Stimulated activated CD4-positive, alpha-beta T cell treated with anti-CD3 and anti-CD28 coated beads, Interleukin-15, amount 100 ng/mL, for 1 hour (primary cell): ENCODE measurements at places on chromosomes 1 and 21.
A peak's percentile ranks its signal among the peaks of the same experiment; 100 is the strongest.

GRCh38 chr1:61439234-61439633 is 285.7 kb downstream of the TM2D1 start:
- no peak for DNase-seq

DNA sequence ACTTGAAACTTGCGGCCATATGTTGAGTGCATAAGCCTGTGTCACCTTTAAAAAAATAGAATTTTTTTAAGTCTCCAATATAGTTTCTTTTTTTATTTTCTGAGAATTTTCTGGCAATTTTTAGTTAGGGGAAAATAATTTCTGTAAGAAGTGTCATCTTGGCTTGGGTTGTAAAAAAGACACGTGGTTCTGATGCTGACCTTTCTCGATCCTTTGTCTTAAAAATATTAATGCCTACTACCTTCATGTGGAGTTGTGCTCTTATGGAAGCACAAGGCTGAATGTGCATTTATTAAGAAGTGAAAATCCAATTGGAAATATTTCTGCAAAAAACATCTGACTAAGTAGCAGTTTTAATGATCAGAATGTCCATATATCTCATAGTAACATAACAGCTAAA is 3.5 kb downstream of the ELAVL4 start:
- DNase-seq, result no peak

GRCh38 chr1:247324923-247325322 is 6.7 kb downstream of the ZNF496 start:
- no peak for DNase-seq

- no peak for DNase-seq
Observed at GRCh38 chr21:35172231-35172630, 123.1 kb upstream of the RUNX1 start.

- DNase-seq, result no peak
Observed at GRCh38 chr1:57772580-57773195, 348.8 kb upstream of the DAB1 start.

DNA sequence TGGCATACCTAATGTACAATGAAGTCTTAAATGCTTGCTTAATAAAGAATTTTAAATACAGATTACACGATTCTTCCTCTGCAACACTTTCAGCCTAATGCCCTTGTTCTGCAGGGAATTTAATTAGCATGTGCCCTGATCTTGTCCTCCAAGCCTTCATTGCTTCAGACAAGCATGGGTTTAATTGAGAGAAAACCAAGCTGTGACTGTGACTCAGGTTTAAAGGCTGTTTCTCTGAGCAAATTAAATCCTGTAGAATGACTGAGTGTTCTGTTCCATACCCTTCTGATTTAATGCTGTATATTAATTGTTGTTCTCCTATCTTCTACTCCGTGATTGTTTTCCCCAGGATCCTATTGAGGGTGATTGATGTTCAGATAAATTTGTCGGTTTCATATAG is 269.0 kb upstream of the PRMT6 start:
- no peak for DNase-seq

DNA sequence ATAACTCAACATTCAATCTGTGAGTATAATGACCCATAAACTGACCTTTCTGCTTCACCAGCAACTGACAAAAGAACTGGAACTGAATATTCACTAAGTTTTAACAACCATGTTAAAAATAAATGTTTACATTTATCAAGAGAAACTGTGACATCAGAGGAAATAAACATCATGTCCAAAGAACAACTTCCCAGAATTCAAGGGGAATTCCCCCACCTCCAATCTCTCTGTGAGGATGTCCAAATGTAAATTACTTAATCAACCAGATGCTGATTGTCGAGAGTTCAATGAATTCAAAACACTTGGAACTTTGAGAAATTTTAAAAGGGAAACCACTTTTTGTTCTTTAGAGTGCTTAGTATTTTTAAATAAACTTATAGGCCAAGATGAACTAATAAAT is 365.6 kb upstream of the ADGRL2 start:
- DNase-seq, result no peak

- DNase-seq, result no peak
Observed at GRCh38 chr1:57137980-57138379, 172.2 kb upstream of the C8B start.

GRCh38 chr1:169679692-169680091 is 31.7 kb downstream of the SELL start:
- no peak for DNase-seq

- no peak for DNase-seq
Observed at GRCh38 chr1:87225171-87225570, 103.5 kb upstream of the LMO4 start.

DNA sequence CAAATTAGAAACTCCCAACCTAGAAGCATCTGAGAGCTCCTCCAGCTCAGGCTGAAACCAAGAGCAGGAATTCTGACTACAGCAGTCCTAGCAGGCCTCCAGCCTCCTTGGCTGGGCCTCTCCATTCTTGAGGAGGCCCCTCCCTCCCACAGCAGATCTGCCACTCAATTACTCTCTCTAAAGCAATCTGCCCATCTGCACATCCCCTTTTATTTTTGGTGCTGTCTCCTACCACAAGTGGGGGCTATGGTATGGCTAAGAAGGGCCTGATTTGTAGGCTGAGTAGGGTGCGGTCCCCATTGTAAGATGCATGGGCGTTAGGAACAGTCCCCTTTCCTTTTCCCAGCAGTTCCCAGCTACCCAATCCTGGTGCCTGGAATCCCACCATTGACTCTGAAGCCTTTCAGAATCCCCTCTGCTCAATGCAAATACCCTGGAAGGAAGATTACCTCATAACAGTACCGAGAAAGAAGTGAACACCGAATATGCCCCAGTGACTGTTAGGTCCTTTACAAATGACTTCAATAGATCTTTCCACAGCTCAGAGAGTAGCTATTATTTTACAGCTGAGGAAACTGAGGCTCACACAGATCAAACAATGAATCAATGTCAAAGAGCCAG is 11.6 kb upstream of the TTC39A start:
- DNase-seq, result no peak

GRCh38 chr1:225470211-225471108 is 42.6 kb upstream of the LBR start:
- no peak for DNase-seq

DNA sequence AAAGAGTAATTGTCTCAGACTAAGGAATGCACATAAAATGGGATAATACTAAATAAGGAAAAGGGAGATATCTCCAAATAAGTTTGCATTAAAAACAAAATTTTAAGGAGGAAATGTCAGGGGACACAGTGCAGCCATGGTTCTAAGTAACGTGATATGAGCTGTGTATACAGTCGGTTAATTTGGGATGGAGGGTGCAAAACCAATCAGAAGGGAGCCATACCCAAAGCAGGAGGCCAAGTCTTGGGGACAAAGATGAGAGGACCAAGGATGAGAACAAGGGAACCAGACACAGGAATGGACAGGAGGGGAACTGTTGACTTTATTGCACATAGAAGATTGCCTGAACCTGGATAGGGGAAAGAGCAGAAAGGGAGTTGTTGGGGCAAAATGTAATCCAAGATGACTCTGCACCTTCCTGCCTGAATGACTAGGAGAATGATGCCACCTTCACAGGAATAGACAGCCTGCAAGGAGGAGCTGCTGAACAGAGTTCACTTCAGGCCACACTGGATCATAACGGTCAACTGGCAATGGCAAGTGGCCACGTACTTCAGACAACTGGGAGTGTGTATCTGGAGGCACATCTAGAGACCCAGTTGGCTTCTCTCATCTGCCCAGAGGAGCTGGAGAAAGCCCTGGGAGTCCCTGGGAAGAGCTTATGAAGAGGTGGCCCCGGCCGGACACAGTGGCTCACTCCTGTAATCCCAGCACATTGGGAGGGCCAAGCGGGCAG is 22.0 kb upstream of the BOLA1 start:
- no peak for DNase-seq

DNA sequence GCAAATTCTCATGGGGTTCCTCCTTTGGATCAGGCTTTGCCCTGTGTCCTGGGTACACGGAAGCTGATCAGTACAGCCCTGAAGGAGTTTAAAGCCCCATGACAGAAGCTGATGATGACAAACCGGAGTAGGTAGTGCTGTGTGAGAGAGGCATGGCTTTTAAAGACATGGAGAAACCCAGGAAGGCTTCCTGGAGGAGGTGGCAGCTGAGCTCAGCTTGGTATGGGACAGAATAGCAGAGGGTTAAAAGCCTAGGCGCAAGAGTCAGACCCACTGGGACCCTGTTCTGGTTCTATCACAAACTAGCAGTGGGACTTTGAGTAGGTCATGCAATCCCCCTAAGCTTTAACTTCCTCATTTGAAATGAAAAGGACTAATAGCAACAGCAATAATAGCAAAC is 6.1 kb downstream of the TMEM61 start:
- DNase-seq, result no peak

- DNase-seq, result no peak
Observed at GRCh38 chr1:3391711-3392110, 62.8 kb upstream of the ARHGEF16 start.

DNA sequence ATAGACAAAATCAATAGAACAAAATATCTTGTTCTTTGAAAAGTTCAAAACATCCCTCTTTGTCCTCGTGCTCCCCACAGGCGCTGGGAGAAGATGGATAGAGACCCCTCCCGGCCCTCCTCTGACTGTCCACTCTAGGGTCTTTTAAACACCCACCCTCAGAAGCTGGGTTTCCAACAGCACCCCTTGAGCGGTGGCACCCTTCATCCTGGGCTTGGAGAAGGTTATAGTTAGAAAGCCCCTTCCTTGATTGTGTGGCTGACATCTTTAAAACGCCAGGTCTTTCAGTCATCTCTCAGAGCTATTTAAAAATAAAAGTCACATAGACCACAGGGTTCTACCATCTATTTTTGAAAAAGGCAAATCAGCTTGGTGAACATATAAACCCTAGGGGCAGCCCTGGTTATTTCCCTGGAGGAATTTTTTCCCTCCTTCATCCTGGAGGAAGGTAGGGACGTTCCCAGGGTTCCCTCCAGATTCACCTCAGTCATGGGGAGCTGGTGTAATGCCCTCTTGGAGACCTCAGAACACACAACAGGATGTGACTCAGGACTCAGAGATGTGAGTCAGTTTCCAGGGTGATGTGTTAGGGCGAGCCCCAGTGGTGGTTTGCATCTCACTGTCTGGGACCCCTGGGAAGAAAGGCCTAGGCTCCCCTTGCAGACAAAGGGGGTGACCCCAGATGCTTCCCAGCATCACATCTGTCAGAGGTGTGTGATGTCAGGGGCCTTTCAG is 138.5 kb downstream of the CLIC6 start:
- peak; percentile 42 for DNase-seq

DNA sequence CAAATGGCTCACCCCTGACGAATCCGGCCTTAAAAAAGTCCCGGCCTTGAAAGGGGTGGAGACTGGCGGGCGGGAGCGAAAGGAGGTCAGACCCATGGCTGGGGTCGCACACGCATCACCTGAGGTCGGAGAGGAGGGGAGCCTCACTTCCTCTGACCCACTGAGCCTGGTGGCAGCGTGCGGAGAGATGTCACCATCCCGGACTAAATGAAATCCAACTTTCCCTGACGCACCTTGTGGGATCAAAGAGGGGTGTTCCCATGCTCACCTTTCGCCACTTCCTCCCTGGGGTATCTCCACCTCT is 709 bp upstream of the SLC41A1 start:
- DNase-seq, result peak; percentile 11

DNA sequence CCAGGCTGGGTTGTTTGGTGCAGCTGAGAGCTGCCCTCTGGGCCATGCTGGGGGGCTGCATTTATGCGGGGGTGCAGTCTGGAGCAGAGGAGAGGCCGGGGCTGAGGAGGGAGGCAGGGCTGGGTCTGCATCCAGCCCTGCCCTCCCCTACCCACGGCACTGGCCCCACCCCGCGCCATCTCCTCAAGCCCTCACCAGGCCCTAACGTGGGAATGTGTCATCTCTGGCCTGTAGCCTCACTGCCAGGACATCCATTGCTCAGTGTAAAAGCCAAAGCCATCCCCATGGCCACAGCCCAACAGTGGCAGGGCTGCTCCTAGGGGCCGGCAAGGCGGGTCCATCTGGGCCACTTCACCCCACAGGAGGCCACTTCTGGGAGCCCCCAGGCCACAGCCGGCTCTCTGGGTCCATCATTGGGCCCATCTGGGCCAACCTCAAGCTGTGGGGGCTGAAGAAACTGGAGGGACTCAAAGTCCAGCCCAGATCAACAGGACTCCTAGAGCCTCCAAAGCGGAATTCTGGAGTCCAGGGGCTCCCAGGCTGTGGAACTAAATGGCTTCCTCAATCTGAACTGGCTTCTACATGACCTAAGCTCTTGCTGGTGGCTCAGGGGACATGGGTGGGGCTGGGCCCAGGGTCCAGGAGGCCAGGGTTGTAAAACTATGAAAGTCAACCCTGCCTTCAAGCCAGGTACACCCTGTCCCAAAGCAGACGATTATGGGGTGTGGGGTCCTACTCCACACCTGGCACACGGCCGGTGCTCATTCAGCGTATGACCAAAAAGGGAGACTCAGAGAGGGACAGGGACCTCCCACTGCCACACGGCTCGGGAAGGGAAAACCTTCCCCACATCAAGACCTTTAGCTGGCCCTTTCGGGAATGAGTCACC is 32.6 kb downstream of the RUNX3 start:
- DNase-seq, result no peak

GRCh38 chr1:37083603-37084002 is 49.3 kb upstream of the GRIK3 start:
- DNase-seq, result no peak

DNA sequence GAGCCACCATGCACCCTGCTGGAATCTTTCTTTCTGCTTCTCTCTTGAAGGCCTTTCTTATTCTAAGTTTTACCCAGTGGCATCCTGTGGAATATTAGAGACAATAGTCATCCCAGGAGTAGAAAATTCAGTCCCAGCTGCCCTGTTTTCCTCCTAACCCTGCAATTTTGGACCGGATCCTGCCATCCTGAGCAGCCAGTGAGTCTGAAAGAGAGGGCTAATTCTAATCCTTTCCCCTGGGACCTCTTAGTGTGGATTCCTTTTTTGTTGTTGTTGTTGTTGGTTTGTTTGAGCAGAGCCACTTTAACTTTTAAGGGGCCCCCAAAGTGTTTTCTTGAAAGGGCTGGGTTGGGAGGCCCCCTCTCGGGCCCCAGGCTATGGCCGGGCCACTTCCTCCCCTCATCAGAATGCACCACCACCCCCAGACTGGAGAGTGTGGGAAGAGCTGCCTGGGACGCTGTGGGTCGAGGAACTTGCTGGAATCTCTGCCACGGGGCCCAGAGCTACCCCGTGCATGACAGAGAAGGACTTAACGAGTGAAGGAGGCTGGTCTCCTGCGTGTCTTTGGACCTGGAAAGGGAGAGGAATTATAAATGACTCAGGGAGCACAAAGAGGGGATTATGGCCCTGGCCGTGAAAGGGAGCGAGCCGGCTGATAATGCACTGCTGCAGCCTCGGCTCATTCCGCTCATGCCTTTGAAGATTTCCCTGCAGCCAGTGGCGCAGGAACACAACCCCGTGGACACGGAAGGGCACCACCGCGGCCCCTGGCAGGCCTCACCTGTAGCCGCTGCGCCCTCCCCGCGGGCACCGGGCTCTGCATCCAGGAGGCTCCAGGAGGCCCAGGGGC is 81.0 kb upstream of the AKT3 start:
- no peak for DNase-seq

DNA sequence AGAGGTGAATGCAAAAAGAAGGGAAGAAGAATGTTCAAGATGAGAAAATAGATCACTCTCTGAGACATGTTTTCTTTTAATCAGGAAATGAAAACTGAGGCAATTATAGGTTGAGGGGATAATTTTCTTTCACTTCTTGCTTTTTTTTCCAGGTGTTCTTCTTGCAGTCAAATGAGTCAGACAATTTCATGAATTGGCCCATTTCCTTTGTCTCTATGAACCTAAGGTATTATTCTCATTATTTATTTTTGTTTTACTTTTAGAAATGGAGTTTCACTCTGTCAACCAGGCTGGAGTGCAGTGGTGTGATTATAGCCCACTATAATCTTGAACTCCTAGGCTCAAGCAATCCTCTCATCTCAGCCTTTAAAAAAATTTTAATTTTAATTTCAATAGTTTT is 3.5 kb upstream of the VASH2 start:
- DNase-seq, result no peak

GRCh38 chr1:42518908-42519307 is 55.8 kb downstream of the CCDC30 start:
- no peak for DNase-seq
